ENCODE measurements at places on chromosomes 1 and 21. TPM values are rescaled to one million over a fixed set of nuclear protein-coding genes. Genes with fewer than 3 reads are reported as not detected.
A peak's percentile ranks its signal among the peaks of the same experiment; 100 is the strongest.

GRCh38 chr1:228370941-228371740 lies 35.5 kb downstream of the TRIM11 start:
- ATAC-seq, result peak; percentile 51

Gene IVL
- total RNA-seq, result 145 TPM

DNA sequence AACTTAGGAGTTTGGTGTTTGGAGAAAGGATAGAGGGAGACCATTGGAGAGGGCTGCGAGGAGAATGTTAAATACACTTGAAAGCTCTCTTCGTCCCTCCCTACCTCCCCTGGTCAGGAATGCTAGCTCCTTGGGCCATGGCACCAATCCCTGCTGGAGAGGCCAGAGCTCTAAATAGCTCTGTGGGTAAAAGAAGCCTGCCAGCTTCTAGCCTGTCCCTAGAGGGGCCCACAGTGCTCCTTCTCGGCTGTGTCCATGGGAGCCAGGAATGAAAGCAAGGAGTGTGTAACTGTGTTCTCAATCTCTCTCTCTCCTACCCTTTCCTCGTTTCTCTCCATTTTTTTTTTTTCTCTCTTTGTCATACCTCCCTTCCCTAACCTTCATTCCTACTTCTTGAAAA lies at the start of gene CCDC190:
TSS of gene CCDC190 (minus strand) at position 75 of the 400 bp plus-strand sequence. CDS start 1,529 bp downstream, outside the sequence.
- no peak for ATAC-seq

GRCh38 chr1:111140680-111140967 lies 601 bp downstream of the CEPT1 start:
- peak; percentile 78 for ATAC-seq
